Activated naive CD8-positive, alpha-beta T cell treated with anti-CD3 and anti-CD28 coated beads for 36 hours (primary cell): ENCODE measurements at places on chromosomes 11 and 22.

- DNase-seq = no peak
Observed at GRCh38 chr11:72228229-72228843, 3.8 kb downstream of the INPPL1 start.

- no peak for DNase-seq
Observed at GRCh38 chr11:21148376-21148775, 479.0 kb downstream of the NELL1 start.

DNA sequence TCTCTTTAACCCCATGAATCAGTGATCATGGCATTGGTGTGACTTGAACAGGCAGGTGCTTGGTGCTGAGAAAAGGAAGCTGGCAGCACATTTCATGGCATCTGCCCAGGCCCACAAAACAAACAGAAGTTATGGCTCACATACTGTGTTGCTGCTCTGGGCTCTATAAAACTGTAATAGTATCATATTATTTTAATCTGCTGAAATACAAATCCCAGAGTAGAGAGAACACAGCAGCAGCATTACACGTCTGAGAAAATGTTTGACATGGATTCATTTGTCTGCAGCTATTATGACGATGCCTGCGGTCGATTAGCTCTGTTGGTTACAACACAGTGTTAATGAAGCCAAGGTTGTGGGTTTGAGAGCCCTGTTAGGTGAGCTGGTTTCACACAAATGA, 80.8 kb downstream of the ALX4 start:
- DNase-seq = no peak

DNA sequence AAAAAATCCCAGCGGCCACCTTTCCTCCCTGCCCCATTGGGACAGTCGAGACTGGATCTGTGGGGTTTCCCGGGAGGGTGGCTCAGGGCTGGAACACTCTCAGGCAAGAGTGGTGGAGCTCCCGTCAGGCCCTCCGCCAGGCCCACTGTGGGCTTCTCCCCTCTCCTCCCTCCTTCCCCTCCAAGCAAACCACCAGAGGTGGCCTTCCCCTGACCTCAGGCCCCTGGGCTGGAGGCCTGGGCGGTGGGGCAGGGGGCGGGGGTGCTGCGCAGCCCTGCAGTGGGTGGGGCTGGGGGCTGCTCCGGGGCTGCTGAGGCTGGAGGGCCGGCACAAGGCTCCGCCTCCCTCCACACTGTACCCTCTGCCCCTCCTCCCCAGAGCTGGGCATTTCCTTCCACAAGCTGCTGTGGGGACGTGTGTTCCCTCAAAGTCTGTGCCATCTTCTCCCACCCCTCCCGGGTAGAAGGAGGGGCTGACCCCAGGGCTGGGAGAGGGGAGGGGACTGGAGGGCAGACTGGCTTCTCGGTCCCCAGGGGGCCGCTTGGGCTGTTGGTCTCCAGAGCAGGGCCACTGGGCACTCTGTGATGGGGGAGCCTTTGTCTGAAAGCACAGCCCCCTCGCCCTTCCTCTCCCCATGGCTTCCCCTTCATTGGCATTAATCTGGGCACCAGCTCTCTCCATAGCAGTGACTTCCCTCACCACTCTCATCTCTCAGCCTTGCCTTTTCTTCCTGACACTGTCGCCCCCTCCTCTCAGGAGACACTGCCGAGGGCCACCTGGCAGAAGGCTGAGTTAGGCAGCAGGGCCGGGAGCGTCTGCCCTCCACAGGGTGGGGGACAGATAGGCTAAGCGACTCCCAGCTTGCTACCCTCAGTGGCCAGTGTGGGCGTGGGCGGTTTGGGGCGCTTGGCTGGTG, 7.1 kb downstream of the RCOR2 start:
- DNase-seq = no peak

DNA sequence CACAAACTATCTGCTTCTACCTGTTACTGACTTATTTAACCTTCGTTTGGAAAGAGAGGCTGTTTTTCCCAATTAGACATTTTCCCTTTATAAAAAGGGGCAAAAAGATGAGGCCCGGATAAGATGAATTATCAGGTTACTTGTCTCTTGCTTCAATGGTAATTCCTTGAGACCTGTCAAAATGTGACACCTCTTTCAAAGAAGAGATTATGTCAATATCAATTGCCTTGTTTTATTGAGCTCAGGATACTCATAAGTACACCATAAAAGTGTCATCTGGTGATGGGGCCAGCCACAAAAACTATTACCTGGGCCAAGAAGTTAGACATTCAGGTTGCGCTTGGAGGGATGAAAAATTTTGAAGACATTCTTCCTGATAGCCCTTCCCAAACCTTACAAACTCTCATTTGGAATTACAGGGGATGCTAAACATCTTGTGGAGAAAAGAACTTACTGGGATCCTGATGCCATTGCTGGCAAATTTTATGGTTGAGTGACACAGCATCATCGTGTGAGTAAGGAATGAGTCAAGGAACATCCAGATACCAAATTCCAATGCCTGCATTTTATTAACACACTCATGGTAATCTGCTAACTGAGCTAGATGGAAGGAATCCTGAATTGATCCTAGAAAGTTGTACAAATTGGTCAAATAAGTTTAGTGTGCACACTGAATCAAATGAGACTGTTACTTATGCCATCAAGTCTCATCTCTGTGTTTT, 1071.2 kb downstream of the LRRC4C start:
- no peak for DNase-seq

DNA sequence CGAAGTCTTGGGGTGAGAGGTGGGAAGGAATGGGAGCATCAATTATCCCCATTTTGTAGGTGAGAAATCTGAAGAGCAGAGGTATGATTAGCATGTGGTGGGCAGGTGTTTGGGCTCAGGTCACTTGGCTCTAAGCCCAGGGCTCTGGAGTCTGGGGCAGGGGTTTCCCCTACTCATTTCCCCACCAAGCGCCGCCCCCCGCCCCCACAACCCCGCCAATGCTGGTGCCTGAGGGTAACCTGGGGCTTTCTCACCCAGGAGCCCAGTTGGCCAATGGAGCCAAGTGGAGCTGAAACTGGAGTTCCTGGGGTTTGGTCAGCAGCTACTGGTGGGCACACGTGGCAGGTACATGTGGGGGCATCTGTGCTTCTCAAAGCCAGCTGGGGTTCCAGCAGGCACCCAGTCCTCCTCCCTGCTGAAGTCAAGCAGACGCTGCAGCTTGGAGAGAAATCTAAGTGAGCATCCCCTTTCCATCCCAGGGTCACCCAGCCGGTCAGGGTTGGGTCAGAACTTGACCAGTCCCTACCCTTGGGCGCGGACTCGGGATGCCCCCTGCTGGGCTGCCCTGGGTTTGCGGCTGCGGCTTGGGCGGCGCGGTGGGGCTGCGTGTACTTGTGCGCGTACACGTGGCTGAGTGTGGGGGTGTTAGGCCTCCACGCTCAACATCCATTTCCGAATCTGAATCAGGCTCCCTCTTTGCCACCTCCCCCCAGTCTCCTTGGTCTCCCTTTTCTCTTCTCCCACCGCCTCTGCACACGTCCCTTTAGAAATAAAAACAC, 1.7 kb upstream of the CHRM1 start:
- DNase-seq = peak; percentile 55

DNA sequence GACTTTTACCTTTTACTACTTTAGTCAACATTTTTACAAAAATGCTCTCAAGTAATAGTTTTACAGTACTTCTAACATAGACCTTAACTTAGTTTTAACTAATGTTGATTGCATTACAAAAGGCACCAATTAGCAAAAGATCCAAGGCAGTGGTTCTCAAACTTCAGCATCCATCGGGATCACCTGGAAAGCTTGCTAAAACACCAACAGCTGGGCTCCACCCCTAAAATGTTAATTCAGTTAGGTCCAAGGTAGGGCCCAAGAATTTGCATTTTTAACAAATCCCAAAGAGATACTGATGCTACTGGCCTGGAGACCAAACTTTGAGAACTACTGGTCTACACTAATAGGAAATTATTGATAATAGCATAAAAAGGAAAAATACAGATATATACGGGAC, 5.9 kb downstream of the MTMR2 start:
- no peak for DNase-seq

DNA sequence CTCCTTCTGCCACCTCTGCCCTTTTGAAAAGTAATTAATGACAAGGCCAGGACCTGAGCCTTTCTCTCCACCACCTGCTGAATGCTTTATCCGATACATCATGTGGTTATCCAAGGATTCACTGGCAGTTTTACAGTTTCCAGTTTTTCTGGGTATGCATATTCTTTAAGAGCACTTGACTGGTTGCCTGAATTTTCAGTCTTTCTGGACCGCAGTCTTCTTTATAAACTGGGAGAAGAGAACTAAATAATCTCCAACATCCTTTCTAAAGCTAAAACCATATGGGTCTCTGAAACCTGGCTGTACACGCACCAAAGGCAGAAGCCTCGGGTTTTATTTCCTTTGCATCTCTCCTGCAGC, 65.1 kb downstream of the BTG4 start:
- no peak for DNase-seq
